Heart right ventricle (tissue), 16 donors: ENCODE measurements at places on chromosomes 11 and 22. TPM values are rescaled to one million over a fixed set of nuclear protein-coding genes. Genes with fewer than 3 reads are reported as not detected.

Gene CCDC88B
- 13.1 TPM for total RNA-seq

- no peak overlapping the region for H3K4me3 ChIP-seq
- no peak overlapping the region for H3K27ac ChIP-seq
- H3K36me3 ChIP-seq: peaks cover 3% of the 10 kb centered on the region
These were observed 3.7 kb downstream of the SLC37A4 start for GRCh38 chr11:119026970-119027369.

DNA sequence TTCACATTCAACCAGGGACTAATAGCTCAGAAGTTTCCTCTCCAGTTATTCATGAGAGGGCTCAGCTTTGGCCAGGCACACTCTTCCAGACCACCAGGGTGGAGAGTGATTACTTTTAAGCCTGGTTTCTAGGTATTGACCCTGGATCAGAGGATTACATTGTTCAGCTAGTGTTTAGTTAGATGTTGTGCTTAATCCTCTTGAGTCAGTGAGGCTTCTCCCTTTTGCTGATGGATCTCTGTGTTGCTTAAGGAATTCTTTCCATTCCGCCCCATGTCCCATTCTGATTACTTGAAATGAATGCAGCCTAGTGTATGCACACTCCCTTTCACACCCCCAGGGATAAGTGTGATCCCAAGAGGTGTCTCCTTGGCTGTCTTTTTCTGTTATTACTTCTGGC, 271.7 kb upstream of the ANO5 start:
- no peaks in the 10 kb centered on the region for H3K36me3 ChIP-seq
- no peak overlapping the region for H3K4me3 ChIP-seq
- no peak overlapping the region for H3K27ac ChIP-seq
- H3K4me1 ChIP-seq: no peaks in the 10 kb centered on the region

DNA sequence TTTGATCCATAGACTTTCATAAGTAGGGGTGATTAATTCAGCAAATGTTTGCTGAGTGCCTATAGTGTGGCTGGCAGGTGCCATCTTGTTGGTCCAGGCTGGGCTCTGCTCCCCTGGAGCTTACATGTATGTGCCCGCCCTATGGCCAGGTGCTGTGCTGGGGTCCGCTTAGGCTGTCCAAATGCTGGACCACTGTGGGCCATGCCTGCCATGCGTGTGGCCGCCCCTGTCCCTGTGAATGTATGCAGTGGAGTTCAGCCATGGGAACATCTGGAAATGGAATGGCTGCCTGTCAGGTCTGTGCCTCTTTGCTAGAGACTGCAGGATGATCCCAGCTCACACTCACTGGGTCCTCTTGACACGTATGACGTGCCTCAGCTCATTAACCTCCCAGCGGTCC, 594.6 kb downstream of the TBC1D22A start:
- no peaks in the 10 kb centered on the region for H3K36me3 ChIP-seq
- no peak for DNase-seq
- H3K4me1 ChIP-seq: no peaks in the 10 kb centered on the region
- H3K27ac ChIP-seq: no peak overlapping the region

GRCh38 chr11:12792018-12792417, 117.8 kb downstream of the TEAD1 start:
- no peaks in the 10 kb centered on the region for H3K4me1 ChIP-seq
- H3K4me3 ChIP-seq: no peak overlapping the region
- DNase-seq: no peak
- no peaks in the 10 kb centered on the region for H3K36me3 ChIP-seq

Gene PDGFD
- total RNA-seq: 14.2 TPM

GRCh38 chr11:124329787-124330478, 9.9 kb upstream of the OR8D2 start:
- no peak overlapping the region for H3K27ac ChIP-seq
- H3K36me3 ChIP-seq: no peaks in the 10 kb centered on the region
- H3K4me1 ChIP-seq: no peaks in the 10 kb centered on the region
- no peak for DNase-seq
- no peaks in the 10 kb centered on the region for H3K27me3 ChIP-seq

- no peak for DNase-seq
- no peaks in the 10 kb centered on the region for H3K36me3 ChIP-seq
- H3K4me3 ChIP-seq: no peak overlapping the region
- no peak overlapping the region for H3K27ac ChIP-seq
These were observed 123.3 kb upstream of the RCN1 start for GRCh38 chr11:31967404-31968130.

Gene PTGDR2
- total RNA-seq: 2.1 TPM

Gene SEPTIN5
- total RNA-seq: 142 TPM

Gene ZNF202
- total RNA-seq: 4.4 TPM

DNA sequence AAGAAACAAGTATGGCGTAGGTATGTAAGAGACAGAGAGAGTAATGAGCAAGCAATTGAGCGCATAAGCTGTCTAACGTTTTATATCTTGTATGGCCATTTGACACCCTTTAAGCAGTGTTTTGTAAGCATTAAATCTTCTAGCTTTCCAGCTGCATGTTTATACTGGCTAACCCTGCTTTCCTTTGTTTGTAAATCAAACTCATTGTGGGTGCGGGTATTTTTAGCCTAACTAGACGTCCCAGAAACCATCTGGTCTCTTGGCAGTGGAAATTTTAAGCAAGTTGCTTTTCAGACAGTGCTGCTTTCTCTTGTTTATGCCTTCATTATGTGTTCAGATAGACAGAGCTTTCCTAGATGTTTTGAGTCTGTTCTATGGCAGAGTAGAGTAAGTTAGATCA, 73.5 kb downstream of the RNF169 start:
- H3K36me3 ChIP-seq: peaks cover 71% of the 10 kb centered on the region
- peaks cover 53% of the 10 kb centered on the region for H3K4me1 ChIP-seq
- DNase-seq: no peak
- no peaks in the 10 kb centered on the region for H3K27me3 ChIP-seq
- H3K27ac ChIP-seq: peak overlapping the region; percentile 56

DNA sequence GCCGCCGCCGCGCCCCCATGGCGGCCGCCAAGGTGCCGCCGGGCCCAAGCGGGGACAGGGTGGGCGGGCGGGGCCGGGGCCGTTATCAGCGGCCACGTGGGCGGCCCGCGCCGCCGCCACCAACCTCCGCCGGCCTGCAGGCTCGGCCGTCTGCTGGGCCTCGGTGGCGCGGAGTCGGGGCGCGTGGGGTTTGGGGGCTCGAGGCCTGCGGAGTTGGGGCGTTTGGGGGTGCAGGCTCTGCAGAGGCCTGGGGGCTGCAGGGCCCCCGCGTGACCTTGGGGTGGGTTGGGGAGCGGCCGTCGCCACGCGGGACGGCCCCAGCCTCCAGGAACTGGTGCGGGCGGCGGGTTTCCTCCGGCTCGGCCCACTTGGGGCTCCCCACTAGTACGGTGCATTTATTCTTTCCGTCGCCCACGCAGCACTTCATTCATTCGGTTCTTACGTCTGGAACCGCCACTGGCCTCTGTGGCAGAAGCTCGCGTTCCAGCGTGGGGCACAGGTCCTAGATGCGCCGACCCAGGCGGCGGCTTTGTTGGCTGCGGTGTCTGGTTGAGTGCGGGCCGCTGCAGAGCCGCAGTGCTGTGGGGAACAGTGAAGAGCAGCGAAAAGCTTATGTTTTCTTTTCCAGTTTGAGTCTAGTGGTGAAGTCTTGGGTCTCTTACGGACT, 740 bp upstream of the TRMT2A start:
- no peaks in the 10 kb centered on the region for H3K36me3 ChIP-seq
- H3K4me1 ChIP-seq: peaks cover 50% of the 10 kb centered on the region
- DNase-seq: peak; percentile 27
- H3K27ac ChIP-seq: peak overlapping the region; percentile 89

- no peaks in the 10 kb centered on the region for H3K36me3 ChIP-seq
- peak overlapping the region; percentile 92 for H3K27ac ChIP-seq
- peaks cover 23% of the 10 kb centered on the region for H3K4me1 ChIP-seq
- no peaks in the 10 kb centered on the region for H3K27me3 ChIP-seq
- peak overlapping the region; percentile 96 for H3K4me3 ChIP-seq
These were observed 1.2 kb downstream of the TSPO start for GRCh38 chr22:43152357-43153071.

- H3K36me3 ChIP-seq: no peaks in the 10 kb centered on the region
- H3K4me1 ChIP-seq: peaks cover 78% of the 10 kb centered on the region
- DNase-seq: no peak
- H3K4me3 ChIP-seq: no peak overlapping the region
- H3K27ac ChIP-seq: no peak overlapping the region
These were observed 88.3 kb downstream of the NAV2 start for GRCh38 chr11:19800714-19801519.

DNA sequence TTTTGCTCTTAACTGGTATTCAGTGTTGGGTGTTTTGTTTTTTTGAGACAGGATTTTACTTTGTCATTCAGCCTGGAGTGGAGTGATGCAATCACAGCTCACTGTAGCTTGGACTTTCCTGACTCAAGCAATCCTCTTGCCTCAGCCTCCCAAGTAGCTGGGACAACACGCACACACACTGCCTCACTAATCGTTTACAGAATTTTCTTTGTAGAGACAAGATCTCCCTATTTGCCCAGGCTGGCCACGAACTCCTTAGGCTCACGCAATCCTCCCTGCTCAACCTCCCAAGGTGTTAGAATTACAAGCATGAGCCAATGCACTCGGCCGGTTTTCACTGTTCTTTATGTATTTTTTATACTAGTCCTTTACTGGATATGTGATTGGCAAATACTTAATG, 51.0 kb upstream of the IGLL5 start:
- no peaks in the 10 kb centered on the region for H3K36me3 ChIP-seq
- no peak overlapping the region for H3K4me3 ChIP-seq
- no peaks in the 10 kb centered on the region for H3K4me1 ChIP-seq
- no peak overlapping the region for H3K27ac ChIP-seq
